ENCODE measurements at places on chromosomes 7 and 10.
A peak's percentile ranks its signal among the peaks of the same experiment; 100 is the strongest.

- no peak for DNase-seq
Observed at GRCh38 chr10:67088036-67088435, 162.2 kb downstream of the LRRTM3 start.

DNA sequence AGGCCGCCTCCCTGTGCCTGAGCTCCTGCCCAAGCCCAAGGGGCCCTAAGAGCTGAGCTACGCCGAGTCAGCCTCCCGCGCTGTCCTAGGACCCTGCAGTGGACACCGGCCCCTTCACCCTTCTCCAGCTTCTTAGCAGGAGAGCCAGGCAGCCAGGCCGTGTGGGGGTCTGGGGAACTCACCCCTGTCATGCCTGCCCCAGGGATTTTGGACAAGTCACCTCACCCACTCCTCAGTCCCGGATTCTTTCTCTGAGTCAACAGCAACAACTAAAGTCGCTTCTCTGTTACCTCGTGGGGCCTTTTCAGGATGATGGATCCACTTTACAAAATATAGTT, 79.3 kb downstream of the MKI67 start:
- peak; percentile 66 for DNase-seq

DNA sequence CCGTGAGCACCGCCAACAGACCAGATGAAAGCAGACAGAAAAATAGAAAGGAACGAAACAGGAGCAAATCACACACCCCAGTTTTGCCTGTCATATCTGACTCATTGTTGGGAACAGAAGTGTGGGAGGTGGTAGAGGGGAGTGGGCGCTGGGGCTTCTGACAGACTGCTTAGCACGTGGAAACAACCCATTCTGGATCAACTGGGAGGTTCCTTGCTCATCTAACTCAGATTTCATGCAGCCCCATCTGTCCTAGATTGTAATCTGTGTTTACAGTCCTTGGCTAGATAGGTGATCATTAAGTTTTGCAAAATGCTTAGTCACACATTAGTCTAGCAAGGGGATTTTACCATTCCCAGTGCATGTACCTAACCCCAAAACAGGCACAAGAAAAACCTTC, 154.1 kb downstream of the NRP1 start:
- DNase-seq: no peak

- no peak for DNase-seq
Observed at GRCh38 chr7:47804767-47805545, 143.3 kb downstream of the PKD1L1 start.

- DNase-seq: peak; percentile 69
Observed at GRCh38 chr7:150378115-150378852, 846 bp upstream of the ZNF775 start.

- DNase-seq: no peak
Observed at GRCh38 chr7:148255333-148255732, 335.2 kb upstream of the C7orf33 start.

GRCh38 chr7:138407792-138408191, 52.3 kb upstream of the TRIM24 start:
- DNase-seq: no peak

- DNase-seq: no peak
Observed at GRCh38 chr7:140655511-140656408, 15.1 kb upstream of the DENND2A start.

DNA sequence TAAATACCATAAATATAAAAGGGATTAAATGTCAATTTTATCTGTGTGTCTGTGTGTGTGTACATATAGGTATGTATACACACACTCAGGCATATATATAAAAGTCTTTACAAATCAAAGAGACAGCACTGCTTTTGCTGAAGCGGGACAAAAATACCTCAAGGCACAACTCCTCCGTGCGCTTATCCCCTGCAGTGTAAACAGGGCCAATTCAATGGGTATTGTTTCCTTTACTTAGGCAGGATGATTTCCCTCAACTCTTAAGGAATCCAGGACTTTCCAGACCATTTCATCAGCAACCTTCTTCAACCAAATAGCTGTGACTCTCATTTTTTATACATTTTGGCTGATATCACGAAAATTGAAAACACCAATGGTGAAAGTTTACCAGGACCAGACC, 227.7 kb downstream of the CRPPA start:
- DNase-seq: no peak

DNA sequence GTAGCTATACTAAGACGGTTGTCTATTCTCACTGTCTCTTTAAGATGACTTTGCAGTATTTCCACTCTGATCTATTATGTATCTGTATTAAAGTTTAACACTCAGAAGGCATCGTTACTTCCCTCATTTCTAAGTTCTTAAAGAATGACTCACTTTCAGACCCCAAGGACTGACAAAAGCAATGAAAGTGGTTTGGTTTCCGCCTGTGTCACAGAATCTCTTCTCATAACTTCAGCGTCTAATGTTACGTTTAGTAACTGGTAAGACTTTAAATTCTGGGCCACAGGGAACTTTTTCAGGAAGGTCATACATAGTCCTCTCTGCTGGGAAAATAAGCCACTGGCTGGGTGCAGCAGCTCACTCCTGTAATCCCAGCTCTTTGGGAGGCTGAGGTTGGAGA, 892.0 kb upstream of the AUTS2 start:
- no peak for DNase-seq

GRCh38 chr7:46672861-46673260, 751.8 kb upstream of the IGFBP3 start:
- DNase-seq: no peak

GRCh38 chr10:69327463-69328379, 49.4 kb downstream of the HK1 start:
- DNase-seq: no peak

GRCh38 chr10:74949843-74950765, 123.7 kb downstream of the KAT6B start:
- no peak for DNase-seq

Data from activated CD8-positive, alpha-beta memory T cell treated with anti-CD3 and anti-CD28 coated beads, Interleukin-2, amount 50 U/mL, for 48 hours (primary cell).